ENCODE measurements at places on chromosomes 11 and 22. TPM values are rescaled to one million over a fixed set of nuclear protein-coding genes. Genes with fewer than 3 reads are reported as not detected.

DNA sequence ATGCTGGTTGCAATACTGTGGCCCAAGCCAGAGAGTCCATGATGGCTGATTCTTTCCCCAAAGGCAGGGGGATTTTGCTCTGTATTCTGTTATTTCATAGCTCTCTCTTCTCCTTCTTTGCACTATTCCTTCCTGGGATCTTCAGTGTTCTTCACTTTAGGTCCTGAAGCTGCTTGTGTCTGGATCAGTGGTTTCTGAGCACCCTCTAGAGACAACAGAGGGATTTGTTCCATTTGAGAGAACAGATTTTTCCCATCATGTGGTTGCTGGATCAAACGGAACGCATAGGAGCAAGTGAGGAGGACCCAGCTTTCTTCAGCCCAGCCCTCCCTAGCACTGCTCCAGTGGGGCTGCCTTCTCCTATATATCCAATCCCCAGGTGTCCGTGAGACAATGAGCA lies 68.7 kb upstream of the SYN3 start:
- no peak for DNase-seq

- no peak for DNase-seq
Measured at GRCh38 chr22:41249442-41249841, 8.7 kb upstream of the CHADL start.

GRCh38 chr11:26072614-26073153 lies 259.2 kb upstream of the ANO3 start:
- no peak for DNase-seq

DNA sequence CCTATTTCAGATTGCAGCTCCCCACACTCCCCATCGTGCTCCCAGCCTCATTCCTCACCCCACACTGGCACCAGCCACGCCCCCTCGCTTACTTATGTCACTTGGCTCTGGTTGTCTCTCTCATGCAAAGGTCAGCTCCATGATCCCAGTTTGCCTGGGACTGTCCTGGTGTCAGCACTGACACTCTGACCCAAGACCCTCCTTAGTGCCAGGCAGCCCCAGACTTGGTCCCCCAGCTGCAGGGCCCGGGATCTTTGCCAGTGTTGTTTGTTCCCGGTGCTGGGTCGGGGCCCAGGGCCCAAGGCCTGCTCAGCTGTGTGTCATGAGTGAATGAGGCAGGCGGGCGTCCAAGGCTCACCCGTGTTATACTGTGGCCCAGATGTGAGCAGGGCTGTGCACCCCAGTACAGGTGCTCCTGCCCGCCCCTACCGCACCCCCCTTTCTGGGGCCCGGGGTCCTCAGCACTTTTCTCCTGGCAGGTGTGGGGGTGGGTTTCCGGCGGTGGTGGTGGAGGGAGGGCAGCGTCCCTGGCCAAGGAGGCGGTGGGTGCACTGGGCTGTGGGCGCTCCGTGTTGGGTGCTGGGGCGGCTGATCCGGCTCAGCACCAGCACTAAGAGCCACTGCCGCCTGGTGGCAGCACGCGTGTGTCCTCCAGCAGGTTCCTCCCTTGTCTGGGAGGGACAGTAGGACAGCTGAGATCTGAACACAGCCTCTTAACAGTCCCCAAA lies 19.5 kb downstream of the IL17REL start:
- DNase-seq = peak; percentile 71

The MMP8 gene
- not detected for total RNA-seq

Data from activated T-cell treated with anti-CD3 and anti-CD28 coated beads, Interleukin-2, amount 50 U/mL, for 4 hours (primary cell).